ENCODE measurements at places on chromosomes 2 and 18.

GRCh38 chr2:132623096-132623839 is 46.7 kb downstream of the LYPD1 start:
- DNase-seq: no peak

GRCh38 chr2:107936433-107937359 is 49.6 kb upstream of the SLC5A7 start:
- no peak for DNase-seq

- DNase-seq: no peak
Measured at GRCh38 chr2:65349863-65350262, 82.5 kb downstream of the SPRED2 start.

- no peak for DNase-seq
Measured at GRCh38 chr2:130261970-130262760, 63.9 kb upstream of the TUBA3E start.

GRCh38 chr2:623130-623922 is 53.9 kb downstream of the TMEM18 start:
- no peak for DNase-seq
